ENCODE measurements at places on chromosomes 3 and 15.

- DNase-seq: no peak
These were observed 168.1 kb downstream of the XXYLT1 start for GRCh38 chr3:195102609-195103467.

- DNase-seq: no peak
These were observed 339.9 kb upstream of the TGFBR2 start for GRCh38 chr3:30266524-30266923.

- DNase-seq: no peak
These were observed 22.0 kb downstream of the TSEN2 start for GRCh38 chr3:12506201-12506709.

DNA sequence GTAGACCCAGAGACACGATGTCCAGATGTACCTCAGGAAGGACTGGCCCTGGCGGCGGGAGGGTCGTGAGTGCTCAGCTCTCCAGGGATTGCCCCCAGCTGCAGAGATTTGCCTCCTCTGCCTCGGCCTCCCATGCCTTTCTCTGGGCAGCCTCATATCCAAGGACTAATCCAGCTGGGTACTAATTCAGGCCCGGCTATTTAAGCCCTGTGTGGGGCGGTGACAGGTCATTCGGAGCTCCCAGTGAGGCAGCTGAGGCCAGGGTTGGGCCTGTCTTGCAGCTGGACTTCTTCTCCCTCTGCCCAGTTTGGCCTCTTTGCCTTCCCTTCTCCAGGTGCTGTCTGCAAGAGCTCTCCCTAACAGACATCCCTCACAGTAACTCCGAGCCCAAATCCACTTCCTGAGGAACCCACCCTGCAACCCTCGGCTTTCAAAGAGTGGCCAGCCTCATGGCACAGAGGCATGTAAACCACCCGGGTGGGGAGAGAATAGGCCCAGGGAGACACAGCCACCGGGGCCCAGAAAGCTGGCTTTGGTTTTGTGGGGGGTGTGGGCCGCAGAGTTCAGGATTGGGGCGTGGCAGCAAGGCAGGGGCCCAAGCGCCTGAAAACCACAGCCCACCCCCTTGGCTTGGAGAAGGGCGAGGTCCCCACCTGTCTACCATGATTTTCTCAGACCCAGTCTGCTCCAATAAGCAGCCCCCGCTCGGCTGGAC, 85.8 kb downstream of the PPCDC start:
- no peak for DNase-seq

DNA sequence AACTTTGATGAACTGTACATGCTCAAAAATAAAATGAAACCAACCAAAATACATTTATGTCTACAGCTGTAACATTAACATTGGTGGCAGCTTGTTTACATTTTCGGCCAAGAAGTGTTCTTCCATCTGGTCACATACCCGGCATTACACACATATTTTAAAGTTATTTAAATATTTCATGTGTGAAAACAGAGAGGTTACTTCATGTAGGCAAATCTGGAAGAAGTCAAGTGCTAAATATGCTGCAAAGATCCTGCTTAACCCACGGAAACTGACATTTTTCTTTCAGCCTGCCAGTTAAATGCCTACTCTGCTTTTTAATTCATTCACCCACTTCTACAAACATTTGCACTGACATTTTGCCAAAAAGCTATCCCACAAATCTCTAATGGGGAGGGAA, 69.7 kb downstream of the MB21D2 start:
- no peak for DNase-seq

DNA sequence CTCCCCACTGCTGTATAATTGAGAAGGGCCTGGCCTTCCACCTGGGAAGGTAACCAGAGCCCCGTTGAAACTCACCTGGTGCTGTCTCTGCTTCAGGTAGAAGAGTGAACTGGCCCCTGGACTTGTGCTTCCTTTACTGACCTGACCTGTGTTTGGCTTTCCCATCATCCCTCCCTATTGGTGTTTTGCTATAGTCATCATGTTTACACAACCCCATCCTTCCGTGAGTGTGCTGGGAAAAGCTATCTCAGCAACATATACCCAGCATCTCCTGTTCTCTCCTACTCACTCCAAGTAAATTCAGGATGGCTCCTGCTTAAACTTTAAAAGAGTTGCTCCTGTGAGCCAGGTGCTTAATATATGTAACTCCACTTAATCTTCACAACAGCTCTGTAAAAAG, 77.2 kb upstream of the TSC22D2 start:
- DNase-seq: no peak

- no peak for DNase-seq
These were observed 11.2 kb upstream of the SEMA4B start for GRCh38 chr15:90189781-90190467.

GRCh38 chr3:38960953-38961622, 90.7 kb downstream of the SCN11A start:
- no peak for DNase-seq

DNA sequence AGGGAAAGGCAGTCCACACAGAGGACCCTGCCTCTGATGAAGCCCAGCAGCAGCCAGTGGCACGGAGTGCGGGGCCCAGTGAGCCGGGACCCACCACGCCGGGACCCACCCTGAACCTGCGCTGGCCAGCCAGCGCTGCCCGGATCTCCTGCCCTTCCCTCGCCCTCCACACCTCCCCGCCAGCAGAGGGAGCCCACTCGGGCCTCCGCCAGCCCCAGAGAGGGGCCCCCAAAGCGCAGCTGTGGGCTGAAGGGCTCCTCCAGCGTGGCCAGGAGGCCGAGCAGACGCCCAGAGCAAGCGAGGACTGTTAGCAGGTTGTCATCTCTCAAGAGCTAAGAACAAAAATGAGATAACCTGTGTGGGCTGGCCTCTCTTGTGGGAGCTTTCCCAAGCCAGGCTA, 81.3 kb upstream of the ATP10A start:
- DNase-seq: no peak

GRCh38 chr15:101437209-101437608, 52.3 kb downstream of the PCSK6 start:
- no peak for DNase-seq

GRCh38 chr3:172546105-172546504, 22.9 kb upstream of the TNFSF10 start:
- DNase-seq: no peak

- no peak for DNase-seq
These were observed 12.1 kb downstream of the GK5 start for GRCh38 chr3:142213298-142213697.

- no peak for DNase-seq
These were observed 1.7 kb upstream of the CX3CR1 start for GRCh38 chr3:39281533-39281932.

- DNase-seq: no peak
These were observed 9.7 kb downstream of the ZXDC start for GRCh38 chr3:126465928-126466544.

DNA sequence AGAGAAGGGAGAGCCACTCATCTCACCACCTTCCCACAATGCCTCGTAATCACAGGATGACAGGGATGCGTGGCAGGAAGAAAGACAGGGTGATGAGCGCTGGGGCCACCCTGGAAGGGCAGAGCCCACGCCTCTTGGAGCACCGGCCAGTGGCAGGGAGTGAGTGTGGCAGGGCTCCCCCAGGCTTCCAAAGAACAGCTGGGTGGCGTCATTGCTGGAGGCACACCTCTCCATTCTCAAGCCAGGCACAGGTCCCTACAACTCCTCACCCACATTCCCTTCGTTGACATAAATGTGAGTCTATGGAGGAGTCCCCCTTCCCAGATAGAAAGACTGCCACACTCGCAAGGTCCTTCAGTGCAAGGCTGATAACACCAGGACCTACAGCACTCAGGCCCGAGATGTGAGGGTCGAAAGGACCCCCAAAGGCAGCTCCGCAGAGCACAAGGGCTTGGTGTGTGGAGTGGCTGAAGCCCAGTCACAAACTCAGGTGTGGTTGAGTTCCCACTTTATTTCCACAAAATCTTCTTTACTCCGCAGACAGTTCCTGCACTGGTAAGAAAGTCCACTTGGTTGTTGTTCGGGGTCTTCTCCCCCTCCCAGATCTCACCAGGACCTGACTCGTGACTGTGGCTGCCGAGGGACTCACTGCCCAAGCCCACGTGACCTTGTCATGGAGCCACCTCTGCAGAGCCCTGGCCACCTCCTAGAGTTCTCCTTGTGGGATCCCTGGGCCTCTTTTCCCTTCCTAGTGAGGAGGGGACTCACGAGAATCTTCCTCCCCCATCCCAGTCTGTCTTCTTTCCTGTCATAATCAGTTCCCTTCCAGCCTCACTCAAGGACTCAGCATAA, 22.4 kb upstream of the CORO2B start:
- DNase-seq: no peak

DNA sequence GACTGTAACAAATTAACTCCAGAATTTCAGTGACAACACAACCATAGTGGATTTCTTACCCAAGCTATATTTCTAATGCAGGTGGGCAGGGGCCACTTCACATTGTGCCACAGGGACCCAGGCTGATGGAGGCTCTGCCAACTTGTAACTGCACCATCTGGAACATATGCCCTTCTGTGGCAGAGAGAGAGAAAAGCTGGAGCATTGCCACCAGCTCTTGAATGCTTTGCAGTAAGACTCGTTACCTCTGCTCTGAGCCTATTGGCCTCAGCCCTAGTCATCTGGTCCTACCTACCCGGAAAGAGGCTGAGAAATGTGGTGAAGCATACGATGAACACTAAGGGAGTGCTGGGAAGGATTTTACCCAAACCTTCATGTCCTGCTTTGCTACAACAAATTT, 587.1 kb downstream of the ZNF385D start:
- no peak for DNase-seq

GRCh38 chr15:69729167-69729748, 276.6 kb downstream of the RPLP1 start:
- peak; percentile 55 for DNase-seq

- no peak for DNase-seq
These were observed 29.7 kb downstream of the ZBBX start for GRCh38 chr3:167350245-167350862.

DNA sequence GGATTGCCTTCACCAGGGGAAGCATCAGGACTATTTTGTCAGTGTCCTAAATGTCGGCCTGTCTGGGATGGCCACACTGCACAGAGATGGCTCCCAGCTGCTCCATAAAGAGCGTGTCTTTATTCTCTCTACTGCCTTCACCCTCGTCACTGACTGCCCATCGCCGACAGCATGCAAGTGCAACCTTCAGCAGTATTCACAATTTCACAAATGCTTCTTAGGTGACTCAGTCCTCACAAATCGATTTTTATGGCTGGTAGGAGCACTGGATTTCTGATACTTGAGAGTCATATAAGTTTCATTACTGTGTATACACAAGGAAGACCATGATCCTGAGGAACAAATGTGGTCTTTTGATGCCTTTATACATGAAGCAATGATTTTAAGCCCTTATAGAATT, 1.1 kb upstream of the SSUH2 start:
- no peak for DNase-seq

DNA sequence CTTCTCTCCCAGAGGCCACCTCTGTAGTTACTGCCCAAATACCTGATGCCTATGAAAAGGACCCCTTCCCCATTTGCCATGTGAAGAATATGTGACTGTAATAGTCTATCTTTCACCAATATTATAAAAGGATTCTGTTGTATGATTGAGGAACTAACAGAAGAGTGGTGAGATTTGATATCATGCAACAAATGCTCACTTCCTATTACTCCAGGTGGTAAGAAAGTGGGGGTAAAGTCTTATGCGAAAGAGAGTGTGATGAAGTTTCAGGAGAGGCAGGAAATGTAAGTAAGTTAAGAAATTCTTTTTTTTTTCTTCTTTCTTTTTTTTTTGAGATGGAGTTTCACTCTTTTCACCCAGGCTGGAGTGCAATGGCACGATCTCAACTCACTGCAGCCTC, 24.4 kb upstream of the RAP2B start:
- DNase-seq: no peak

GRCh38 chr15:65082303-65082953, 5.9 kb downstream of the KBTBD13 start:
- no peak for DNase-seq

DNA sequence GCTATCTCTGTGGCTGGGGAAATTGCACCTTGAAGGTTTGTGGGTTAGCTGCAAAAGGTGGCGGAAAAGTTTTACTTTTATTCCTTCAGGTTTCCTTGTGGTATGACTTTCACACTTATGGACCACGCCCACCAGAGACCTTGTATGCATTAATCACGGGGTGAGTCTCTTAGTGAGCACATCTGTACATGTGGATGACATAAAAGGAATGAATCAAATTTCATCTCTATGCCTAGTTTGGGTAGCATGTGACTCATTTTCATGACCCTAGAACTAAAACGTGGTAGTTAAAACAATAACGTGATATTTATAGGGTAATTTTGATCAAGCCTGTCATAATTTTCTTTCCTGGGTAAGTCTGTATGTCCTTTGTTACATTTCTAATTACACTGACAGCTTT, 141.7 kb downstream of the PDCD6IP start:
- DNase-seq: no peak

DNA sequence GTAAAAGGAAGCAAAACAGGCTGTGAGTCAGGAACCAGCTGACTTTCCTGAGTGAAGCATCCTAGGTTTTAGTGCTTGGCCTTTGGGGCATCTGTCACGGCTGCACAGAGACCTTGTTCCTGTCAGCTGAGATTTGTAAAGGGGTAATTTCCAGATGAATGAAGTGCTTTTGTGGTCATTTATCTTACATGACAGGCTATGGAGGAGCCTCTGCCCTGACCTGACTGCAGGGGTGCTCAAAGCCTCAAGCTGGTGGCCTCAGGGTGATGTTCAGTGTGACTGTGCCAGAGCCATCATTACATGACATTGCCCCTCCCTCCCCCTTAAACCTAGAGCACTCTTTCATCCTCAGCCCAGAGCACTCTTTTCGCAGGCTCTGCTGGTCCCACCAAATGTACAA, 132.5 kb downstream of the ARNT2 start:
- DNase-seq: no peak

DNA sequence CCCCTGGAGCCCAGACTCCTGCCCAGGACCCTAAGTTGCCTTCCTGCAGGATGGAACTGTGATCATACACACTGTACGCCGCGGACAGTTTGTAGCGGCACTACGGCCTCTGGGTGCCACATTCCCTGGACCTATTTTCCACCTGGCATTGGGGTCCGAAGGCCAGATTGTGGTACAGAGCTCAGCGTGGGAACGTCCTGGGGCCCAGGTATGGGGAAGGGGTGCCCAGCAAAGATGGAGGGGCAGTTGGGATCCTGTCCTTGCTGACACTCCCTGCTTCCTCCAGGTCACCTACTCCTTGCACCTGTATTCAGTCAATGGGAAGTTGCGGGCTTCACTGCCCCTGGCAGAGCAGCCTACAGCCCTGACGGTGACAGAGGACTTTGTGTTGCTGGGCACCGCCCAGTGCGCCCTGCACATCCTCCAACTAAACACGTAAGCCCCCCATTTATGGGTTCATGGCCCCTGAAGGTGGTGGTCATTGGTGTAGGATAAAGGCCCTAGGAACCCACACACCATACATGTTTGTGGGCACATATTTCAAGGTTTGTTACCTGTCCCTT, 28.8 kb downstream of the NBEAL2 start:
- no peak for DNase-seq

- DNase-seq: peak; percentile 18
These were observed 315.2 kb downstream of the UACA start for GRCh38 chr15:70447928-70448698.

Data from activated CD4-positive, alpha-beta T cell treated with anti-CD3 and anti-CD28 coated beads, Interleukin-2, amount 50 U/mL, for 24 hours (primary cell).